ENCODE measurements at places on chromosomes 5 and 9.

DNA sequence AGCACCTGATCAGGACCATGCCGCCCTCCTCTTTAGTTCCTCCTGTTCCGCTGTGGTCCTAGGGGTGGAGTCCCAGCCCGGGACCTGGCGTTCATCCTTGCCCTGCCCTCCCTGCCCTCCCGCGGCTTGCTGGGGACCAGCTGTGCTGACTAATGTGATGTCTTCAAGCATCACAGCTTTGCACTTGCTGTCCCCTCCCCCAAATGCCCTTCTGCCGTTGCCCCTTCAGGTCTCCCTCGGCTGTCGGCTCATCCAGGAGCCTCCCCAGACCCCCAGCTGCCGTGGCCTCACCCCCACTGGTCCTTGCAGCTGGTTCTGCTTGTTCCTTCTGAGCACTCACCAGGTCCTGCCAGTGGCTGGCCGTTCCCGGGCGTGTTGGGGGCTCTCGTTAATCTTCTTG is 19.9 kb downstream of the RXRA start:
- no peak for DNase-seq

GRCh38 chr5:172798422-172799215 is 27.6 kb upstream of the DUSP1 start:
- DNase-seq: no peak

- DNase-seq: no peak
These were observed 577.9 kb downstream of the ISL1 start for GRCh38 chr5:51961154-51961562.

GRCh38 chr5:123124859-123125595 is 36.0 kb downstream of the PRDM6 start:
- DNase-seq: no peak

- DNase-seq: no peak
These were observed 131.2 kb upstream of the HMHB1 start for GRCh38 chr5:143680672-143681259.

Measured in activated CD4-positive, alpha-beta T cell treated with anti-CD3 and anti-CD28 coated beads for 48 hours (primary cell).